ENCODE measurements at places on chromosomes 5 and 9.
A peak's percentile ranks its signal among the peaks of the same experiment; 100 is the strongest.

DNA sequence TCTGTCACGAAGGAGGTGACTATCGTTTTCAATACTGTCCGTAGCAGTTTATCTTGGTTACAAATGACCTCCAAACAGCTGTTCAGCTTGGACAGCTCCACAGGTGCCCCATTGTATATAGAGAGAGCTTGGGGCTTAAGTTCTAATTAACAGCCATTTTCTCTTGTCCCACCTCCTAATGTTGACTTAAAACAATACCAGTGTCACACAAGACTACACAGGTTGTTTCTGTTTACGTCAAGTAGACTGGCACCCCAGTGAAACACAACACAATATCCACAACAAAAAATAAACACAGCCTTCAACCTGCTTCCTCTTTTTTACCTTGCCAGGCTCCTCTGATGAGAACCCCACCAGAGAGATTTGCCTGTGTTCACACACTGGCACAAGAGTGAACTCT lies 39.8 kb upstream of the TLE1 start:
- DNase-seq: no peak

DNA sequence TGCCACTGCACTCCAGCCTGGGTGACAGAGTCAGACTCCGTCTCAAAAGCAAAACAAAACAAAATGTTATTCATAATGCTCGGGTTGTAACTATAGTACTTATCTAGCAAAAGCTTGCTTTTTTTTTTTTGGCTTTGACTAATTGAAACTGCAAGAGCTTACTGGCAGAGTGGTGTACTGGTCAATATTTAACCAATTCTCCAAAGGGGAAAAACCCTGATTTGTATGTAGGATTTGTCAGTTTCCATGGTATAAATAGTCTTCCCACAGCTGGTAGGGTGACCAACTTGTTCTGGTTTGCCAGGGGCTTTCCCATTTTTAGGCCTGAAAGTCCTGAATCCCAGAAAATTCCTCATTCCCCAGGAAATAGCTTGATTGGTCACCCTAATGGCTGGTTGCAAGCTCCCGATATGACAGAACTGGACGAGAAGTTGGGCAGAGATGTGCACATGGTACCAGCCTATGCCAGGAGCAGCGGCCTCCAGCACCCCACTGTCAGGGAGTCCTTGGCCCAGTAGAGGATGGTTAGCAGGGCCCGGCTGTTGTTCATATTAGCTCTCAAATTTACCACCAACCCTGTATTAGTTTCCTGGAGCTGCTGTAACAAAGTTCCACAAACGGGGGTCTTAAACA lies 58.0 kb downstream of the FXN start:
- DNase-seq: no peak

- DNase-seq: no peak
Measured at GRCh38 chr5:118208031-118208453, 780.3 kb downstream of the DTWD2 start.

DNA sequence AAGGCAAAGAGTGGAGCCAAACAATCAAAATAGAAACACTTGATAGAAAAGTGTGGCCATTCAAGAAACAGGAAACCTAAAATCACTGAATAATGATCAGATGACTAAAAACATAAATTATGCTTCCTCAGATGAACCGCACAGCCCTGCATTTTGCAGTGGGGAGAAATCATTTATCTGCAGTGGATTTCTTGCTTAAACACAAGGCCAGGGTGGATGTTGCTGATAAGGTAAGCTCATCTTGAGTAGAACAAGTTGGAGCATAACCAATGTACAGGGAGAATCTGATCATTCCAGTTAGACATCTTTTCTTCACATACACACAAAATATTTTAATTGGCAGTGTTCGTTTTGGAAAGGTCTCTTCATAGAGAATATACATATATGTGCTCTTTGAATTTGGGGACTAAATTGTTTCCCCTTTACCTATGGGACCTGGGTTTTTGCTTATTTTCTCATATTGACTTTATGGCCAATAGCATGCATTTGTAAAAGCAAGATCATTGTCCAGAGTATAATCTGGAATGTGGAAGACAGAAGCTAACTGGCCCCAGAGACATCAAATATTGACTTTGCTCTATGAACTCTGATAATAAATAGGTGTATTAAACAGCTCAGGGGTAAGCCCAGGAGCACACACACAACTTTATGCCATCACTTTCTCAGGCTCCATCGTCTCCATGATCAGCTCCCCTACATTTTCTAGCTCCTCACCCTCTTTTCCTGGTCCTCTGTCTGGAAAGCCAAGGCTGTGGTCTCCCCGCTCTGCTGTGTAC lies 9.1 kb downstream of the ANKDD1B start:
- no peak for DNase-seq

- DNase-seq: no peak
Measured at GRCh38 chr9:117616431-117616831, 87.8 kb upstream of the TLR4 start.

DNA sequence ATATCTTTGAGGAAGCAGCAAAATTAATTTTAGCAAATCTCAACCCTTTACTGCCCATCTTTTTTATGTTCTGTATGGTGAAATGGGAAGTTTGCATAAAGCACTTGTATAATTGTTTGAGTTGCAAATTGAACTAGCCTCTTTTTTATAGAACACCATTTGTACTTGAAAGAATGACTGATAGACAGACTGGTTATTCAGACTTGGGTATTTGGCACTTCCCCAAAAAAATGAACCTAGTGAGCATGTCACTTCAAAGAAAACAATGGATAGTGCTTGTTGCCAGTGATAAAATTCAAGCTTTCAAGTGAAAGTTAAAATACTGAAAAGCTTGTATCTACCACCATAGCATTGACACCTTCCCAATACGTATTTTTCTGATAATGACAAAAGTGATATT lies 115.8 kb downstream of the ERCC6L2 start:
- DNase-seq: no peak

- no peak for DNase-seq
Measured at GRCh38 chr9:128923493-128923883, 2.7 kb downstream of the PHYHD1 start.

DNA sequence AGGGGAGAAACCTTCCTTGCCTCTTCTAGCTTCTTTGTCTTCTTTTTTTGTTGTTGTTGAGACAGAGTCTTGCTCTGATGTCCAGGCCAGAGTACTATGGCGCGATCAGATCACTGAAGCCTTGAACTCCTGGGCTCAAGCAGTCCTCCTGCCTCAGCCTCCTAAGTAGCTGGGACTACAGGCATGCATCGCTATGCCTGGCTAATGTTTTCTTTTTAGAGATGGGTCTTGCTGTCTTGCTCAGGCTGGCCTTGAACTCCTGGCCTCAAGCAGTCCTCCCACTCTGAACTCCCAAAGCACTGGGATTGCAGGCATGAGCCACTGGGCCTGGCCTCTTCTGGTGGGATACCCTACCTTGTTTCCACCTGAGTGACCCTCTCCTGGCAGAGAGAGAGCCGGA lies 3.4 kb upstream of the PAXX start:
- no peak for DNase-seq

DNA sequence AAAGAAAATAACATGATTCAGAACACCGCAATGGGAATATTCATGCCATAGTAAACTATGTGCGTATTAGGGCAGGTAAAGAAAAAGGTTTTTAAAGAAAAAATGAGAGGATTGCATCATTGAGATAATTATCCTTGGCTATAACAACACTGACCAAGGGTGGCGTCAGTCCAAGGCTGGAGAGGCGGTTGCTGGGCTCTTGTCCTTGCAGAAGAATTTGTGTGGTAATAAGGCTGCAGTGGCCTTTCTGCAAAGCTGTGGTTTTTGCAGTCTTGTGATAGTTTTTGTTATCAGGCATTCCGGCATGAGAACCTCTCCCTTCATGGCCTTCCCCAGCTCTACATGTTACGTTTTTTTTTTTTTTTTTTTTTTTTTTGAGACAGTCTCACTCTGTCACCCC lies 14.0 kb downstream of the BOD1 start:
- DNase-seq: peak; percentile 44

DNA sequence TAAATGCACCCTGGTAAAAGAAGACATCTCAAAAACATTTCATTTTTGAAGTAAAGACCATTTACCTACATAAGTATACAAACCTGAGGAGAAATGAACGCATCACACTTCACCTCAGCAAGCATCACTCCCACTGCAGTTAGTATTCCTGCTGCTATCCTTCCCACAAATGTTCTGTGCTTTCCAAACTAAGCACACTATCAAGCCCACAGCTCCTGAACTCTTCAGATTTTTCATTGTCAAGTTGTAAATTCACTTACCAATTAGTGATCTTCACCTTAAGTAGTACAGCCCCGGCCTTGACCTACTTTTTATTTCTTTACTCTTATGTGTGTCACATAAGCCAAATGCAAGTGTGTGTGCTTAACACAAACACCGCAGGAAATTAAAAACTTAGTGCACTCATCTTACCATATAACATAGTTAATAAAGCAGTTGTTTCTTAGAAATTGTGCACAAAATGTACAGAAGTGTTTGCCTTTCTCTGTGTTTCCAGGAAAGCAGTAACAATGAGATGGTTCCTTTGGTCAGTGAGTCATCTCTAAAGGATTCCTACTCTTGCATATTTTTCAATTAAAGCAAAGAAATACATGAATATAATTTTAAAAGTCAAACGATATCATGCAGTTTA lies 169.4 kb downstream of the APBA1 start:
- DNase-seq: no peak

GRCh38 chr5:22473886-22474285 lies 379.3 kb downstream of the CDH12 start:
- DNase-seq: no peak

DNA sequence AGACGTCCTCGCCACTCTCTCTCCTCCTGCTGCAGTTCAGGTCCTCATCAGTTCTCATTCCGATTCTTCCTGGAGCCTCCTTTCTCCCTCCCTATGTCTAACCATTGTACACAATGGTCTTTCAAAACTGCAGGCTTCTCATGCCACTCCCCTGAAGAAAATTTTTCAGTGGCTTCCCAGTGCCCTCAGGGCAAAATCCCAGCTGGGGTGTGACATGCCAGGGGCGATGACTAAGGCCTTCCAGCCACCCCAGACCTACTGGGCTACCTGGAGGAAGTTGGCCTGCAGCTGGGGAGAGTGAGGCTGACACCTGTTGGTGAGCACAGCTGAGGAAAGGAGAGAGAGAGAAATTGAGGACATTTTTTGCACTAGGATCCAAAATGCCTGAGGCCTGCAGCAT lies 65.2 kb downstream of the SREK1 start:
- DNase-seq: no peak

- DNase-seq: no peak
Measured at GRCh38 chr5:83703059-83703458, 17.6 kb downstream of the HAPLN1 start.

- DNase-seq: no peak
Measured at GRCh38 chr5:123285122-123286023, 137.8 kb downstream of the CEP120 start.

- DNase-seq: no peak
Measured at GRCh38 chr9:113661074-113661473, 197.5 kb downstream of the RGS3 start.

DNA sequence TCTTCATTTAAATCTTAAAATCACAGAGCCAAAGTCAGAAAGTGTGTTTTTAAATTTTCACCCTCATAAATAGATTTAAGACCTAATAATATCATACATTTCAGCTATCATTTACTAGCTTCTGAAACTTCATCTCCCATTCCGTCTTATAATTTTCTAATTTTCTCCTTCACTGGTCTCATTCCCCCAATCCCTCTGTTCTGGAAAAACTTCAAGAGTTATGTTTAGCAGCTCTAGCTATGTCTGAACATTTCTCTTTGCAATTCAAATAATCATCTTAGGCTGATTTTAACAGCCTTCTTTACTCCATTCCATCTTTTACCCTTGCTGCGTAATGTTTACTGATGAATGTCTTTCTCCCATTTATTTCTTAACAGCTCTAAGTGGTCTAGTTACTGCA lies 192.4 kb downstream of the SLF1 start:
- no peak for DNase-seq

GRCh38 chr5:16135506-16135905 lies 44.1 kb downstream of the MARCHF11 start:
- DNase-seq: no peak

GRCh38 chr5:58842852-58843251 lies 260.0 kb downstream of the RAB3C start:
- DNase-seq: no peak
